ENCODE measurements at places on chromosomes 4 and X.

GRCh38 chrX:13283950-13284546 lies 35.8 kb downstream of the ATXN3L start:
- no peak for DNase-seq

DNA sequence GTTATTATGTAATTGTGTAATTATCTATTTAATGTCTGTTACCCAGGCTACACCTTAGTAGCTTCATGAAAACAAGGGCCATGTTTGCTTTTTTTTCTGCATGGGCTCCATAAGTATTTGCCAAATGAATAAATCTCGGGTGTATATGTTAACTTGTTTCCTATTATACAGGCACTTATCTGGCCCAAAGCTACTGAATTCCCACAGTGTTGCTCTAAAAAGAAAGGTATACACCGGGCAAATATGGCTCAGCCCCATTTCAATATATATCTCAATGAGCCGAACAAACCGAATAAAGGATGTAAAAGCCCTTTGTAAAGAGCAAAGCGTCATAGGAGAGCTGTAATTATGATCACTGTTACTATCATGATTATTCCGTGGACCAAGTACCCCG lies 767 bp downstream of the PAQR3 start:
- peak; percentile 30 for DNase-seq

GRCh38 chrX:95325185-95325584 lies 1359.5 kb upstream of the DIAPH2 start:
- DNase-seq, result no peak

DNA sequence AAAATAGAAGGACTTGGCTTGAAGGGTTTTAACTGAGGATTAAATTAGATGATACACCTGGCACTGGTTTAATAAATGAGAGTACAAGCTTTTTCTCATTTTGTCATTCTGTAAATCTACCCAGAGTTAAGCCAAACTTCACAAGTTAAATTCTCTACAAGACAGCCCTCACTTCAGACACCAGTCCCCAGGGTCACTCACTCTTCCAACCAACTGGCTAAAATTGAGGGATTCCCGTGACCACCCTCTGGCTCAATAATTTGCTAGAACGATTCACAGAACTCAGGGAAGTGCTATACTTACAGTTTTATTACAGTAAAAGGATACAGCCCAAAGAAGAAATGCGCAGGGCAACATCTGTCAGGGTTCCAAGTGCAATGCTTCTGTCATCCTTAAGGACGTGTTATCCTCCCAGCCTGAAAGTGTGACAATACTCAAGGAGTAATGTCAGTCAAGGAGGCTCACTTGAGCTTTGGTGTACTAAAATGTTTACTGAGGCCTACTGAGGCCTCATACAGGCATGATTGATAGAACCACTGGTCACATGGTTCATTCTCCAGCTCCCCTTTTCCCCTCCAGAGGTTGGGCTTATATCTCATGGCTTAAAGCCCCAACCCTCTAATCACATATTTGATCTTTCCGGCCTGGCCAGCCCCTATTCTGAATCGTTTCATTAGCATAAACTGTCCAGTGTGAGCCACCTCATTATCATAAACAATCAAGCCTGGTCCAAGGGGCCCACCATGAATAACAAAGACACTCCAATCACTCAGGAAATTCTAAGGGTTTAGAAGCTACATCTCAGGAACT lies 9.6 kb upstream of the TMSB4X start:
- no peak for DNase-seq

DNA sequence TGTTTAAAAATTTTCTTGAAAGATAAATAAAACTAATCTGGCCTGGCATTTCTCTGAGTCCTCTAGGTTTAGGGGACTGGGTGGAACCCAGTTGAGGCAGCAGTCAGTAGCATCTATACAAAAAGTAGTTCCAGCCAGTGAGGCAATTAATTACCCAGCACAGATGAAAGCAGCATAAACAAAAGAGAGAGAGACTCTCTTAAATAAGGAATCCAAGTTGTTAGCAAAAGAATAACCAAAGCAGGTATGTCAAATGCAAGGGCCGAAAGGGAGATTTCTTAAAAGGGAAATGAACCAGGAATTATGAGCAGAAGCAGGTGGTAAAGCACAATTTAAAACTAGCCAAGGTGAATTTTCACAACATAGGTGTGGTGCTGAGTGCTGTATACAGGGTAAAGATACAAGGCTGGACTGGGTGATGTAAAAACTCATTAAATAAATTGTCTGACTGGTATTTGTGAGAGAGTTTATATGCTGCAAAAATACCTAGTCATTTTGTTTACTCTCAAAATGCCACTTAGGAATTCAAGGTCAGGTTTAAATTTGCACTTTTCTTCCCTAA lies 94.6 kb upstream of the GALNT7 start:
- DNase-seq, result no peak

- DNase-seq, result no peak
These were observed 300.1 kb upstream of the TRAM1L1 start for GRCh38 chr4:117385526-117385925.

DNA sequence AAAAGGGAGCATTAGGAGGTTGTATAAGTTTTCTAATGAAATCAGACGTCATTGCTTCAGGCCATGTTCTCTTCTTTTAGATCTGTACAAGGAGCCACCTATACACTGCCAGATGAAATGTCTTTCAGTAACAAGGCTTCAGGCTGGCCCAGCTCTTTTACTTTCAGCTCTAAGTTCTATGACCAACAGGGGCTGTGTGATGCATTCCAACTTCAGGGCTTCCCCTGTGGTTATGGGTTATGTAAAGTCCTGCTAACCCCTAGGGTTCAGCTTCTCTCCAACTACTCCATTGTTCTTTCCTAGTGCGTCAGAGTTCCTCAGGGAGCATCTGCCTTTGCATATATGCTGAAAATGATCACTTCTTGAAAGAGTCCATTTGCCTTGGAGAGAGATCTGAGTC lies 79.4 kb upstream of the TTC29 start:
- DNase-seq, result no peak

- DNase-seq, result no peak
These were observed 181.0 kb downstream of the LDB2 start for GRCh38 chr4:16717266-16717970.

DNA sequence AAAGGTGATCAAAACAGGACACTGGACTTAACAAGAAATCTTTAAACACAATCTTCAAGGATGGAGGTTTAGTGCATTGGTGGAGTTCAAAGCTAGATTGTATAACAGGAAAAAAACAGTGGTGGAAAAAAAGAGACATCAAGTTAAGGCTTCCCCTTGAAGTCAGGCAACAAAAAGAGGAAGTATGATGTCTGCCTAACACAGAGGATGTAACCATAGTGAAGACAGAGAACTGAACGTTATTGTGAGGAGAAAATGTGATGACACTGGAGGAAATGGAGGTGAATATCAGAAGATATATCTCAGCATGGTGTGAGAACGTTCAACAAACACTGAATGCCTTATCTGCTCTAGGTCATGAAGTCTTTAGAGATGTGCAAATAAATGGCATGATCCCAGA lies 192.4 kb upstream of the AR start:
- no peak for DNase-seq

- no peak for DNase-seq
These were observed 809 bp upstream of the H2AZ1 start for GRCh38 chr4:99950913-99951254.

GRCh38 chr4:87677731-87678130 lies 27.7 kb downstream of the DMP1 start:
- no peak for DNase-seq

GRCh38 chr4:29571322-29571721 lies 1148.8 kb upstream of the PCDH7 start:
- DNase-seq, result no peak

DNA sequence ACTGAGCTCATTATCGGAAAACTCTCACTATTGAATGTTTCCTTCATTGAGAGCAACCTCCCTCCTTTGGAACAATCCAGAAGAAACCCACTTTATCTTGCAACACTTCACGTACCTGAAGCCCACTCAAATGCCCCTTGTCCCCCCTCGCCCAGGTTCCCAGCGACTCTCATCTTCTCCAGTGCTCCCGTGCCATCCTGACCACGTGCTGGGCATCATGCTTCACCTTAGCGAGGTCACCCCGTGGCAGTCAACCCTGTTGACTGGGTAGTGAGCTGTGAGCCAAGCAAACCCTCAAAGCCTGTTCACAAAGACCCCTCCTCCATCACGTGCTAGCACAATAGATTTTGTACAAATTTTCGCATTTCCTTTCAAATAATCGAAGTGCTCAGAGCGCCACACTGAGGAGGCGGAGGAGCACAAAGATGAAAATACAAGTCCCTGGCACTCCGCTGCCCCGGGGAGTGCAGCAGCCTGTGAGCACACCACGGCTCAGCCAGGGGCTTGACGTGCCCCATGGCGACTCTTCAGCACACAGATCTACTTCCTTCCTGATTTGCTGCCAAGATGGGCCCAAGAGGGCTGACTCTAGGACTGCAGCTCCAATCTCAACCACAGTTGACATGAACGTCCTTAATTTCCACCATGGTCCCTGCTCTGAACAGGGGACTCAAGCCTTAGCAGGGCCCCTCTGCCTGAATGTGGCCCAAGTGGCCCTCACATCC lies 15.6 kb downstream of the PDZD4 start:
- no peak for DNase-seq

DNA sequence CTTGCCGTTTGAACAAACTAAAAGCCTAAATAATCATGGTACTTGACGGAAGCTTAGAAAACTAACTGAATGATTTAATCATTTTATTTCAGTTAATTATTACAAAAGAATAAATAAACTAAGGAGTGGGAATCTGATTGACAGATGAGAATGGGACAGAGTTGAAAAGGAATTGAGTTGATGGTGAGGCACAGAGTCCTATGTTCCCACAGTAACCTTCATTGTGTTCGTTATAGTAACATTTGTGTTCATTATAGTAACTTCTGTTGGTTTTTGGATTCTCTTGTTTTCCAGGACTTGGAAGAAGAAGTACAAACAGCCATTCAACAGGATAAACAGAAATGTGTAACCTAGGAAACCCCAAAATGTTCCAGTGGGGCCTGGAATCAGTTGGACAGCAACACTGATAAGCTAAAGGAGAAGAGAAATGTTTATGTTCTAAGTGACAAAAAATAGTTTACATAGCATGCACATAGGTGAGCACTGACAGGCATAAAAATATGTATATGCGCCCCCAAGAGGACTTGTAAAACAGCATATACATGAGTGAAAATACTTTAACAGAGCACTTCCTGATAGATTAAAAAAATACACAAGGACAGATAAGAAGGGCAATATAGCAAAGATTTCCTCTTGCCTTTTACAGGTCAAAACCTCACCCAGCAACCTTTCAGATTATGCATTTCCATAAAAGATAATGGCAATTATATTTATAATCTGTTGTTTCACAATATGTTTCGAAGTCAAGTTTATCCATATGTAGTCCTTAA lies 218.6 kb upstream of the HTR2C start:
- no peak for DNase-seq

DNA sequence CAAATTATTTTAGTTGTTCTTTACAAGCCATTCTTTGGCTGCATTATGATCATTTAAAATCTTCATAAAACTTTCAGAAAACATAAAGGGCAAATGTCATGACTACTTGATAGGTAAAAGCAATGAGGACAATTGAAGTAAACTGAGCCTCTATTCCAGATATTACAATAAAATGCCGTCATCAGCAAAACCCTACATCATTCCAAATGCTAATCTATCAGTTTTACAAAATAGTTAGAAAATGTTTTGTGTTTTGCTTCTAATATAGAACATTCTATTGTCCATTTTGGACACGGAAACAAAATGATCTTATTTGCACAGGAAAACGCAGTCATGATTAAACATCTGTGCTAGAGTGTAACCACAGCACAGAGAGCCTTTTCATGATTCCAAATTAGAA lies 1330.6 kb upstream of the ADGRL3 start:
- DNase-seq, result no peak

GRCh38 chr4:95155759-95156451 lies 392.9 kb downstream of the UNC5C start:
- DNase-seq, result peak; percentile 51

GRCh38 chr4:84263415-84263814 lies 235.7 kb downstream of the NKX6-1 start:
- no peak for DNase-seq

- DNase-seq, result no peak
These were observed 593.0 kb upstream of the TENM3 start for GRCh38 chr4:181650033-181650825.

GRCh38 chr4:118867311-118868067 lies 21.2 kb upstream of the SYNPO2 start:
- no peak for DNase-seq

DNA sequence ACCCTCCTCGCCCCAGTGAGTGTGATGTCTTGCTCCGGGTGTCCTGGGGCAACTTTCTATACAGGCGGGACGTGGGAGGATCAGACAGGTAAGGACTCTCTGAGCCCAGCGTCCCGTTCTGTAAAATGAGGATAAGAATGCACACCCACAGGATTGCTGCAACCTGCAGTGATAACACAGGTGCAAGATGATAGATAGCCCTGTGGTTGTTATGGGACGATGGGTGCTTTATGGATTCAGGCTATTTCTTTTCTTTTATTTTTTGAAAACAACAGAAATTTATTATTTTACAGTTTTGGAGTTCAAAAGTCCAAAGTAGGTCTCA lies 28.6 kb downstream of the BEX3 start:
- DNase-seq, result no peak

DNA sequence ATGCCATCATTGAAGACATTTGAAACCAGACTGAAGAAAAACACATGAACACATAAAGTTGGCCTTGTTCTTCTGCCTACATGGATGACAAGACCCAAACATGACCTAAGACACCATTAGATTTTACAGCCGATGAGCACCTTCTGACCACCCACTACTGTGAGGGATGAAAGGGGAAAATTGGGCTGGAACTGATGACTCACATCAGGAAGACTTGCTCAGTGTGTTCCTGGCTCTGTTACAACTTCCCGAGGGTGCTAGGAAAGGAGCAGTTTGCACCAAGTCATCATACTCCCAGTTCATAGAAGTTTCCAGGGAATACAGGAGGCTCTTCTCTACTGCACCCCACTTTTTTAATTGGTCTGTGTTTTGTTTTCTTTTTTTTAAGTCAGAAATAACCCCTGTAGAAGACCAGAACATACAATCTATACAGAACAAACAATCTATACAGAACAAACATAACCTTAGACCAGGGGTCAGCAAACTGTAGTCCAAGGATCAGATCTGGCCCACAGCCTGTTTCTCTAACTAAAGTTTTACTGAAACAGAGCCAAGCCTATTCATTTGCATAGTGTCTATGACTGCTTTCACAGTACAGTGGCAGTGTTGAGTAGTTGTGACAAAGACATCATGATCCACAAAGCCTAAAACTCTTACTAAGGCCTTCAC lies 25.3 kb downstream of the BTC start:
- DNase-seq, result no peak

DNA sequence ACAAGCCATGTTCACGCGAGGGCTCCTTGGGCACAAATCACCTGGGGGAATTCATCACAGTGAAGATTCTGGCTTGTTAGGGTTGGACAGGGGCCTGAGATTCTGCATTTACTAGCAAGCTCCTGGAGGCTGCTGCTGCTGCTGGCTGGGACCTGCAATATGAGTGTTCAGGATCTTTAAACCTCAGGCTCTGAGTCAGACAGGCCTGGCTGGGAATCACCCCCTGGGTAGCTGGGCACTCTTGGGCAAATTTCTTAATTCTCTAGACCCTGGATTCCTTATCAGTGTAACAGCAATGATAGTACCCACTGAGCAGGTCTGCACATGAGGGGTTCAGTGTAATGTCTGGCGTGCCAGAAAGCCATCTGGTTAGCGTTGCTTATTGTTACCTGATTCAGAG lies 101.5 kb downstream of the DHX15 start:
- DNase-seq, result no peak
